ENCODE measurements at places on chromosomes 4 and X.

DNA sequence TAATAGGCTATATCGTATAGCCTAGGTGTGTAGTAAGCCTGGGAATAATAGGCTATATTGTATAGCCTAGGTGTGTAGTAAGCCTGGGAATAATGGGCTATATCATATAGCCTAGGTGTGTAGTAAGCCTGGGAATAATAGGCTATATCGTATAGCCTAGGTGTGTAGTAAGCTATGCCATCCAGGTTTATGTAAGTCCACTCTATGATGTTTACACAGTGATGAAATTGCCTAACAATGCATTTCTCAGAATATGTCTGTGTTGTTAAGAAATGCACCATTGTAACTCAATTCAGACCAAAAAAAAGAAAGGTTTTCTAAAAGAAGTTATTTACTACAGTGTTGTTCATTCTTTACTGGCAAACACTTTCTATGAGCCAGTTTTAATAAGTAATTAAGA lies 1387.2 kb downstream of the STIM2 start:
- DNase-seq = no peak

GRCh38 chrX:11273544-11273943 lies 19.7 kb upstream of the AMELX start:
- DNase-seq = no peak

DNA sequence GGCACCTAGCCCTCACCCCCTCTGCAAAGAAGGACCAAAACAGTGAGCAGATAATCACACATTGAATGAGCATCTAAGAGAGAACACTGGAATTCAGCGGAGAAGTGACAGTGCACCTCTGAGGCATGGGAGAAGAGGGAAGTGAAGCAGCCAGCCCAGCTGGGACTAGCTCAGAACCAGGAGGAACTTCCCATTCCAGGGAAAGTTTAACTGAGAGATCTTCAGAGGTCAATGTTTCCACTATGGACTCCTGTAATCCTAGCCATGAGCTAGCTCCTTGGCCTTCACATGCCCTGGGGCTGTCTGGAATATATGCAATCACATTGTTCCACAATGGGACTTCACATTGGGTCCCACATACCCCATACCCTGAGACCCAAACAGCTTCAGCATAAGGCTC lies 24.4 kb downstream of the TLR6 start:
- no peak for DNase-seq

GRCh38 chrX:147827070-147827469 lies 84.6 kb upstream of the FMR1 start:
- DNase-seq = no peak

- no peak for DNase-seq
Measured at GRCh38 chr4:5592272-5592671, 116.1 kb downstream of the EVC2 start.

GRCh38 chrX:118521435-118521834 lies 25.8 kb downstream of the DOCK11 start:
- no peak for DNase-seq

- DNase-seq = no peak
Measured at GRCh38 chr4:26000274-26000950, 86.4 kb downstream of the SMIM20 start.
